ENCODE measurements at places on chromosomes 7 and 10.

DNA sequence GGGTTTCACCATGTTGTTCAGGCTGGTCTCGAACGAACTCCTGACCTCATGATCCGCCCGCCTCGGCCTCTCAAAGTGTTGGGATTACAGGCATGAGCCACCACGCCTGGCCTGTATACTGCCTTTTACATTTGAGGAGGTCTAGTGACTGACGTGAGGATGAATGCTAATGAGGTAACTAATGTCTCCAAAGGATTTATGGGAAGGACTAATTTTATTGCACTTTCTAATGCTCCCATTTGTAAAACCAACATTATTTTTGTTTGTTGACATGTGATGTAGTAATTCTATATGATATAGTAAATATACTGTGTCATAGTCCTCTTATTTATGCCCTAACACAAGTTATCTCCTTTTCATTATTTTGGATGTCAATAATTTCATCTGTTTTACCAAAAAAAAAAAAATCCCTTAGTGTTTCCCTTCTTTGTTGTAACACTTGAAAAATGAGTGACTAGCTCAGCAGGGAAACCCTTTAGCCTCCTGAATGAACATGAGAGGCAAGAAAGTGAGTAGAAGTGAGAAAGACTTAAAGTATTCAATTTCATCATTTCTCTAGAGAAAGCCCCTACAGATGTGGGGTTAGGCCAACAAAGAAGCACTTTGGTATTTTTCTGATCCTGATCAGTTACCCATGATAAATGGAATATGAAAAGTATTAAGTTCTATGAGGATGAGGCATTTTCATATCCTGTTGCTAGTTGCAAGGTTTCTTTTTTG lies 596.9 kb upstream of the PCDH15 start:
- no peak for DNase-seq

GRCh38 chr7:1948887-1949680 lies 279.0 kb downstream of the ELFN1 start:
- no peak for DNase-seq

GRCh38 chr7:135251496-135252391 lies 18.1 kb downstream of the STRA8 start:
- no peak for DNase-seq

DNA sequence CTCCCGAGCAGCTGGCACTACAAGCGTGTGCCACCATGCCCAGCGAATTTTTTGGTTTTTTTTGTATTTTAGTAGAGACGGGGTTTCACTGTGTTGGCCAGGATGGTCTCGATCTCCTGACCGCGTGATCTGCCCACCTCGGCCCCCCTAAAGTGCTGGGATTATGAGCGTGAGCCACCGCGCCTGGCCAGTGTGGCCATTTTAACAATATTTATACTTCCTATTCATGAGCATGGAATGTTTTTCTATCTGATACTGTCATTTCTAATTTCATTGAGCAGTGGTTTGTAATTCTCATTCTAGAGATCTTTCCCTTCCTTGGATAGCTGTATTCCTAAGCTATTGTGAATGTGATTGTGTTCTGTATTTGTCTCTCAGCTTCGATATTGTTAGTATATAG lies 96.2 kb downstream of the GLCCI1 start:
- no peak for DNase-seq

DNA sequence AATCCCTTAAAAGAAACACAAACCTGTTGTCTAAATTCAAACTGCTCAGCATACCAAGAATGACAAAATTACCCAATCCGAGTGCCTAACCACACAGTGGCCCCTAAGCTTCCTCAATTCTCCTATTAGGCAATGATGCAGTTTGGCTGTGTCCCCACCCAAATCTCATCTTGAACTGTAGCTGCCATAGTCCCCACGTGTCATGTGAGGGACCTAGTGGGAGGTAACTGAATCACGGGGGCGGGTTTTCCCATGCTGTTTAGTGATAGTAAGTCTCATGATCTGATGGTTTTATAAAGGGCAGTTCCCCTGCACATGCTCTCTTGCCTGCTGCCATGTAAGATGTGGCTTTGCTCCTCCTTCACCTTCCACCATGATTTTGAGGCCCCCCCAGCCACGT lies 21.9 kb downstream of the PSAP start:
- no peak for DNase-seq

DNA sequence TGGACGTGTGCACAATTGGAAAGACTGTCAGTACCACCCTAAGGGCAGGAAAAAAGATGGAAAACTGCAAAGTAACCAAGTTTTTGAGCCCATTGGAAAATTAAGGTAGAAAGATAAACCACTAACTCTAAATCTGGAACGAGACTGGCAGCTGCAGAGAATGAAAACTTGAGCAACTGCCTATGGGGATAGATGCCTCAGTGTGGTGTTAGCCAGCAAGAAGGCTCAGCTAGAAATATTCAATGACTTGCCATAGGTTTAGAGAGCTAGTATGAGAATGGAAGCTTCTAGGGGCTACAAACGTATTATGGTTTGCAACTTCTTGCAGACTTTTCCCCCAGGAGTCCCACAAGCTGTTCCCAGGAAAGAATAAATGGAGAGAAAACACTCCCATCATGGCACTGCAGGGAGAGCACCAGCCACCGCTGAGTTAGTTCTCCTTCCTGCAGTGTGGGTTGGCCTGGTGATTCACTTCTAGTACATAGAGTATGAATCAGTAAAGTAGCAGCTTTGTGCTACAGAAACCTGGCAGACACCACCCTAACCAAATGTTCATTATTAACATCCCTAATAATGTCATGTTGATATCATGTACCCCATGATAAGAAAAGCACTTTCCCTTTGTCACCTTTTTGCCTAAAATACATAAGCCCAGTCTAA lies 372.4 kb upstream of the VWC2 start:
- no peak for DNase-seq

GRCh38 chr10:83310688-83311087 lies 828.6 kb upstream of the GHITM start:
- DNase-seq = no peak

DNA sequence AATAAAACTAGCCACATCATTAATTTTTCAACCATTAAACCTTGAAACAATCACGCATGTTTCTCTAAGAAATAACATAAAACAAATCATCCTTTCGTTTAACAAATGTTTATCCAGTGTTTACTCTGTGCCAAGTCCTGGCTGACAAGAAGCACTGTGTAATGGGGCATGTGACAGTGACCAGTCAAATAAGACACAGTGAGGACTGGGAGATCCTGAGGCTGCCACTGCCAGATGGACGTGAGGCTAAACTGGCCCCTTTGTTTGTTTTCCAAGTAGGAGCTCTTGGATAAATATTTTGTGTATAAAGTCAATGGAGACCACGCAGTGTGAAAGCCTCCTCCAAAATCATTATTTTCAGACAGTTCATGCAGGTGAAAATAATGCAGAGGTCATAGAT lies 626.2 kb downstream of the SUGCT start:
- DNase-seq = no peak

- DNase-seq = no peak
Measured at GRCh38 chr7:113392421-113392820, 274.1 kb upstream of the SMIM30 start.

GRCh38 chr10:4120096-4120853 lies 335.3 kb upstream of the KLF6 start:
- no peak for DNase-seq

DNA sequence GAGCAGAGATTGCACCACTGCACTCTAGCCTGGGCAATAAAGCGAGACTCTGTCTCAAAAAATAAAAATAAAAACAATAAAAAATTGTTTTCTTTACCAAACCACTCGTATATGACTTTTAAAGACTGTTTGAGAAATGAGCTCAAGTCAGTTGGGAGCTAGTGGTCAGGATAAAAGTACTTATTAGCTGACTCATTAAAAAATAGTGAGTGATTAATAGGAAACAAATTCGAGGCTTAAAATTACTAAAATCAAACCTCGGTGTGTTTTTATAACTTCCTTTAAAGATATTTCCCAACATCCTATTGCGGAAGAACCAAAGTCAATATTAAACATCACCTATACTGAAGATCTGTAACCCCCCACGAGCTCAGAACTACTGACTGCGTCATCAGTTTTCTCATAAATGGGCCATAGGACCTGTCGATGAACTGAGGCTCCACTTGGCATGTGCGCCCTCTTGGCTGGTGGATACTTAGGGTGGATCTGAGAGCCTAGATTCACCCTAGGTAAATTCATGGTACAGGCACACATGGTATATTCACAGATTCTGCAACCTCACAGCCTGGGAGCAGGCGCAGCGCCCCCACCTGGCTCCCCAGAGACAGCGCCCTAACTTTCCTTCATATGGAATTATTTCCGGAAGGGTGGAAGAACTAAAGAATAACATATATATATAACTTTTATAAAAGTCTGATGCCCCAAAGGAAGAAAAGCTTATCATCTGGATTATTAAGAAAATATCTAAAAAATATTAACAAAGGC lies 9.2 kb downstream of the MKI67 start:
- no peak for DNase-seq

DNA sequence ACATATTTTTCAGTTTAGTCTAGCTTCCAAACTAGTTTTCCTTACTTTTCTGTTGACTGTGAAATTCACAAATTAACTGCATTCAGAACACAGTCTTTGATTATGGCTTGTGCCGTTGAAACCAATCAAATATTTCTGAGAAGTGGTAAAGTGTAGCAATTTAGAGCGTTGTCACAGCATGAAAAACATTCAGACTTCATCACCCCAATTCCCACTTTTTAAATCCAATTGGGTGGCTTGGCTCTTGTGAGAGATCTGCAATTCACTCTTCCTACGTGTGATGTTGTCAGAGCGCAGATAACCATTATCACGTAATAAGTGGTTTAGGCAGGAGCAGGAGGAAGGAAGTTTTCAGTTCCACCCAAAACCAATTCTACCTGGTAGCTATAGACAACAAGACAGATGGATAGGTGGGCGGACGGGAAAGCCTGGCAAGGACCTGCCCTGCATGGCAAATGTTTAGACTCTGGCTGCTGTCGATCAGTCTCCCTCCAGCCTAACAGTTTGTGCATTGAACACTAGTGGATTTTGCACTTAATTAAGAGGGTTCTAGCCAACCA lies 8.9 kb downstream of the COBL start:
- no peak for DNase-seq

GRCh38 chr10:118209215-118209614 lies 132.9 kb downstream of the FAM204A start:
- no peak for DNase-seq

DNA sequence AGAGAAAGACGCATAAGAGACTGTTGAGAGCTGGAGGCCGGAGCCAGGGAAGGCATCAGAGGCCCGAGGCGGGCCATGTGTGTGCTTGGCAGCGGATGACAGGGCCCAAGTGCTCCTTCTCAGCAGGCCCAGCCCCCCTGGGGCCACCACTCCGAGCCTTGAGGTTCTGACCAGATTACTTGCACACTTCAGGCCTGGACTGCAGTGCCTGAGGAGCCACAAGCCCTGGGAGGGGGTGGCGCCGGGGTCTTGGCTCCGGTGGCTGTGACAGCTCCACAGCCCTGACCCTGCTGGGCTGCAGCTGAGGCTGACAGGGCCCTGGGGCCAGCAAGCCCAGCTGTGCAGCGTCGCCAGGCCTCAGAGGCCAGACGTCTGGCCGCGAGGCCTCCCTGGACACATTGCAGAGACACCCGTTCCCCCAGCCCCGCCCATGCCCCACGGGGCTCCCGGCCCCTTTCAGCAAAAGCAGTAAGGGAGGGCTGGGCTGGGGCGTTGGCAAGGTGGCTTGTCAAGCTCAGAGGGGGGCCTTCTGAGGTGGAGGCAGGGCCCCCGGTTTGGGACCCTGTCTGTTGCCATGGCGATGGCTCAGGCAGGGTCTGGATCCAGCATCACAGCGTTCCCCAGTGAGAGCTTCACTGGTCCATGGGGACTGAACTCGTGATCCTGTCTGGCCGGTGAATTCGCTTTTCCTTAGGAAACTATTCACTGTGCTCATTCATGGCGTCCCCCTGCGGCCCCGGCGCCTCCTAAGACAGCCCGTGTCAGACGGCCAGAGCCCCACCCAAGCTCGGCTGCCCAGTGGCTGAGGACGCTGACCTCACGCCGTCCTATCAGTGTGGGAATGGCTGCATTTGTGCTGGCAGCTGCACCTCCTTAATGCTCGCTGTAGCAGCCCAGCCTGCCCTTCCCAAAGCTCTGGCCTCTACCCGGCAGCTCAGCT lies 5.7 kb downstream of the ELN start:
- DNase-seq = no peak

- no peak for DNase-seq
Measured at GRCh38 chr7:104176332-104176731, 31.5 kb downstream of the ORC5 start.

GRCh38 chr7:119879835-119880234 lies 393.1 kb upstream of the KCND2 start:
- DNase-seq = no peak

DNA sequence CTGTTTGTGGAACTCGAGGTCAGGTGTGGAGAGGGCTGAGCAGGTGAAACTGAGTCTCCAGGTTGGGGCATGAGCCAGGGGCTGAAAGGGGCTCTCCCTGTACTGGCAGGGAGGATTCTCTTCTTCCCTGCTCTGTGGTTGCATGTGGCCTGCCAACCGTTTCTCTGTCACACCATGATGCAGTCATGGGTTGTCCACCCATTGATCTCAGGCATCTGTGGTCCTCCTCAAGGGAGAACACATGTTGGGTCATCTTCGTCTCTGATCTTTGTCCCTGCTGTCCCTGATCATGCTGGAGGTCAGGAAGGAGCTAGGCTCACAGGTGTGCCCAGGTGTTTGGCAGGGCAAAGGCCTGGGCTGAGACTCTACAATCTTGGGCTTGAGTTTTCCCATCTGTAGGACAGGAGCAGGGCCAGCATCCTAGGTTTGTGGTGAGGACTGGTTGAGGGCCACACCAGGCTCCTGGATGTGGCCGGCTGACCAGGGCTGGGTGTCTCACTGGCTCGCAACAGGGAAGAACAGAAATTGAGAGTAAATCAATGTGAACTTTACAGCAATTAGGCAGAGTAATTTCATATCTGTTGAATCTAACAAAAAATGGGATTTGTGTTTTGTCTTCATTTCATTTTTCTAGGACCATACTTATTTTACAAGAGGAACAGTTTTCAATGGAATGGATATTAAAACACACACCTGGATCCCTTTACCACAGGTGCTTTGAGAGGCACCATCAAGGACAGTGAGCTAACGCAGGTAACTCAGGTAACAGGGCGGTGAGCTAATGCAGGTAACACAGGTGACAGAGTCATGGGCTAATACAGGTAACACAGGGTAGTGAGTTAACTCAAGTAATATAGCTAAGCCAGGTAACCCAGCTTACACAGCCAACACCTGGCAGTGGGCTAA lies 58.5 kb upstream of the IGFBP3 start:
- no peak for DNase-seq

GRCh38 chr7:5217851-5218331 lies 27.9 kb downstream of the WIPI2 start:
- DNase-seq = no peak

All from stimulated activated CD8-positive, alpha-beta memory T cell treated with anti-CD3 and anti-CD28 coated beads, Interleukin-4, amount 100 ng/mL, for 24 hours (primary cell).